ENCODE measurements at places on chromosomes 6 and 20. TPM values are rescaled to one million over a fixed set of nuclear protein-coding genes. Genes with fewer than 3 reads are reported as not detected.

MUC22 gene
- not detected for total RNA-seq

SLC22A2 gene
- total RNA-seq = not detected

FLRT3 gene
- total RNA-seq = not detected

FAM184A gene
- total RNA-seq = 7.4 TPM

KCNQ5 gene
- total RNA-seq = 3.9 TPM

DNA sequence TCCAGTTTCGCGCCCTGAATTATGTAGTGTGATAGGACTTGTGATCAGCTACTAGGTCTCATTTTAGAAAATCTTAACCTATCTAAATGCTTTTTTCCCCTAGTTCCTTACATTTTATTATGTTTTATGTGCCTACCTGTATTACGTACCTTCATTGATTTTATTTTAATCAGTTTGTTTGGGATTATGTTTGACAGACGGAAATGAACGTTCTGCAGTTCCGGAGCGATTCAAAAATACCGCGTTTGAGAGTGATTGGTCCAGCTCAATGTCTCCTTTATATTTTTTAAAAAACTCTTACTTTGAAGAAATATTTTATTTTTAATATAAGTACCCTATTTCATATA, 114.3 kb upstream of the BTN3A2 start:
- H3K4me3 ChIP-seq = peak overlapping the region; percentile 98
- peak overlapping the region; percentile 100 for H3K27ac ChIP-seq
- no peaks in the 10 kb centered on the region for H3K27me3 ChIP-seq
- H3K36me3 ChIP-seq = peaks cover 18% of the 10 kb centered on the region
- peaks cover 41% of the 10 kb centered on the region for H3K4me1 ChIP-seq

- no peak for DNase-seq
- H3K36me3 ChIP-seq = no peaks in the 10 kb centered on the region
- no peak overlapping the region for H3K4me3 ChIP-seq
- no peak overlapping the region for H3K27ac ChIP-seq
- H3K27me3 ChIP-seq = no peaks in the 10 kb centered on the region
- H3K4me1 ChIP-seq = no peaks in the 10 kb centered on the region
Measured at GRCh38 chr6:130958468-130958867, 104.6 kb downstream of the EPB41L2 start.

GRCh38 chr6:25463441-25463840, 184.3 kb downstream of the CARMIL1 start:
- H3K27me3 ChIP-seq = no peaks in the 10 kb centered on the region
- no peak for DNase-seq
- H3K4me1 ChIP-seq = no peaks in the 10 kb centered on the region

- DNase-seq = no peak
- H3K4me3 ChIP-seq = no peak overlapping the region
- H3K4me1 ChIP-seq = peaks cover 61% of the 10 kb centered on the region
- no peaks in the 10 kb centered on the region for H3K27me3 ChIP-seq
- H3K27ac ChIP-seq = peak overlapping the region; percentile 84
Measured at GRCh38 chr6:30712441-30712945, 4.6 kb downstream of the MDC1 start.

- no peak overlapping the region for H3K4me3 ChIP-seq
- no peaks in the 10 kb centered on the region for H3K4me1 ChIP-seq
- peaks cover 7% of the 10 kb centered on the region for H3K27me3 ChIP-seq
- no peak for DNase-seq
Measured at GRCh38 chr20:4441191-4441590, 280.5 kb upstream of the PRND start.

DNA sequence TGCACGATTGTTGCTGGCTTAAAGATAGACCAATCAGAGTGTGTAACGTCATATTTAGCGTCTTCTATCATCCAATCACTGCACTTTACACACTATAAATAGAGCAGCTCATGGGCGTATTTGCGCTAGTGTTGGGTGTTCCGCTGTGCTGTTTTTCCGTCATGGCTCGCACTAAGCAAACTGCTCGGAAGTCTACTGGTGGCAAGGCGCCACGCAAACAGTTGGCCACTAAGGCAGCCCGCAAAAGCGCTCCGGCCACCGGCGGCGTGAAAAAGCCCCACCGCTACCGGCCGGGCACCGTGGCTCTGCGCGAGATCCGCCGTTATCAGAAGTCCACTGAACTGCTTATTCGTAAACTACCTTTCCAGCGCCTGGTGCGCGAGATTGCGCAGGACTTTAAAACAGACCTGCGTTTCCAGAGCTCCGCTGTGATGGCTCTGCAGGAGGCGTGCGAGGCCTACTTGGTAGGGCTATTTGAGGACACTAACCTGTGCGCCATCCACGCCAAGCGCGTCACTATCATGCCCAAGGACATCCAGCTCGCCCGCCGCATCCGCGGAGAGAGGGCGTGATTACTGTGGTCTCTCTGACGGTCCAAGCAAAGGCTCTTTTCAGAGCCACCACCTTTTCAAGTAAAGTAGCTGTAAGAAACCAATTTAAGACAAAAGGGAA, 57.9 kb downstream of the TRIM38 start:
- peaks cover 12% of the 10 kb centered on the region for H3K36me3 ChIP-seq
- H3K4me1 ChIP-seq = peaks cover 62% of the 10 kb centered on the region
- peak; percentile 86 for DNase-seq
- peak overlapping the region; percentile 100 for H3K27ac ChIP-seq
- H3K4me3 ChIP-seq = peak overlapping the region; percentile 91

GRCh38 chr20:63216849-63217471, 1.0 kb upstream of the YTHDF1 start:
- no peak for DNase-seq
- no peaks in the 10 kb centered on the region for H3K27me3 ChIP-seq
- H3K4me3 ChIP-seq = peak overlapping the region; percentile 78
- H3K4me1 ChIP-seq = peaks cover 38% of the 10 kb centered on the region

DNA sequence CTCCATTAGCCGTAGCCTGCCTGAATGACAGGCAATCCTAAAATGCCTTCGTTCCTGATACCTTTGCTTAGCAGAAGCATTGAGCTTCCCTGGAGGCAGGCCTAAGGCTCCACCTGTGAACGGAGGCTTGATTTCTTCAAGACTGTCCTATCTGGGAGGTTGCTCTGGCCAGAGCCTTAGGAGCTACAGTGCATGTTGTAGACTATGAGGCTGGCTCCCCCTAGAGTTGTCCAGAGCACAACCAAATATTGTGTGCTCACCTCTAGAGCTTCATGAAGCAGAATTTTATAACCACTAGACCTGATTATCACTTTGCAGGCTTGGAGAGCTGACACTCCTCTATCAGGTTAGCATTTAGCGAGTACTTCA, 217.8 kb downstream of the MAFB start:
- no peaks in the 10 kb centered on the region for H3K36me3 ChIP-seq
- H3K27ac ChIP-seq = no peak overlapping the region
- H3K4me1 ChIP-seq = no peaks in the 10 kb centered on the region
- no peaks in the 10 kb centered on the region for H3K27me3 ChIP-seq
